ENCODE measurements at places on chromosomes 2 and 18. TPM values are rescaled to one million over a fixed set of nuclear protein-coding genes. Genes with fewer than 3 reads are reported as not detected.

C2orf76 gene
- total RNA-seq: 6.2 TPM

DNA sequence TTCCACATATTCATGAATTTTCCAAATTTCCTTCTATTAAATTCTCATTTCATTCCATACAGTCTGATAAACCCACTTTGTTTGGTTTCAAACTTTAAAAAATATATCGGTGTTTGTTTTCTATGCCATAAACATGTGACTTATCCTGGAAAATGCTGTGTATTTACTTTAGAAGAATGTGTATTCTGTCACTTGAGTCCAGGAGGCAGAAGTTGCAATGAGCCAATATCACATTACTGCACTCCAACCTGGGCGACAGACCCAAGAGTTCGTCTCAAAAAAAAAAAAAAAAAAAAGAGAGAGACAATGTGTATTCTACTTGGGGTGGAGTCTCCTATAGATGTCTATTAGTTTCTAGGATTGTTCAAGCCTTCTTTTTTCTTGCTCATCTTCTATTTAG lies 31.8 kb downstream of the MBD5 start:
- H3K36me3 ChIP-seq: peaks cover 7% of the 10 kb centered on the region
- DNase-seq: no peak
- no peak overlapping the region for H3K27ac ChIP-seq
- H3K4me1 ChIP-seq: peaks cover 20% of the 10 kb centered on the region

- no peak overlapping the region for H3K4me3 ChIP-seq
- no peaks in the 10 kb centered on the region for H3K36me3 ChIP-seq
- DNase-seq: no peak
- H3K4me1 ChIP-seq: no peaks in the 10 kb centered on the region
- no peak overlapping the region for H3K27ac ChIP-seq
These were observed 91.7 kb upstream of the MMADHC start for GRCh38 chr2:149679286-149679685.

CD8B gene
- 1.2 TPM for total RNA-seq

DNA sequence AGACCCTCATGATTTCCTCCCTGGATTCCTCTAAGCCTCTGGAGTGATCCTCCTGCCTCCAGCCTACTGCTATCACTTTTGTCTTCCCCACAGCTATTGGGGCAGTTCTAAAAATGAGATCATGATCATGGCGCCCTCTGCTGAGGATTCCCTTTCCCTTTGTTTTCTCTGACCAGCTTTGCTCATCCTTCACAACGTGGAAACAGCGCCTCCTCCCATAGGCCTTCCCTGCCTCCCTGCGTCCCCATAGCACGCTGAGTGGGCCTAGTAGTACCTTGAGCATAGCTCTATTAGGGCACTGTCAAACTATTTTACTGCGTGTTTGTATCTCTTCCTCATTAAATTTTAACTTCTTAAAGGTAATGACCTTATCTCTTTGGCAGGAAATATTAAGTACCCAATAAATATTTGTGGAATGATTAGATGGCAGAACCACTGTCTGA lies 207.0 kb upstream of the FANCL start:
- H3K4me1 ChIP-seq: no peaks in the 10 kb centered on the region
- H3K36me3 ChIP-seq: no peaks in the 10 kb centered on the region
- DNase-seq: peak; percentile 31
- H3K27me3 ChIP-seq: peaks cover 7% of the 10 kb centered on the region
- no peak overlapping the region for H3K4me3 ChIP-seq
- H3K27ac ChIP-seq: no peak overlapping the region

DNA sequence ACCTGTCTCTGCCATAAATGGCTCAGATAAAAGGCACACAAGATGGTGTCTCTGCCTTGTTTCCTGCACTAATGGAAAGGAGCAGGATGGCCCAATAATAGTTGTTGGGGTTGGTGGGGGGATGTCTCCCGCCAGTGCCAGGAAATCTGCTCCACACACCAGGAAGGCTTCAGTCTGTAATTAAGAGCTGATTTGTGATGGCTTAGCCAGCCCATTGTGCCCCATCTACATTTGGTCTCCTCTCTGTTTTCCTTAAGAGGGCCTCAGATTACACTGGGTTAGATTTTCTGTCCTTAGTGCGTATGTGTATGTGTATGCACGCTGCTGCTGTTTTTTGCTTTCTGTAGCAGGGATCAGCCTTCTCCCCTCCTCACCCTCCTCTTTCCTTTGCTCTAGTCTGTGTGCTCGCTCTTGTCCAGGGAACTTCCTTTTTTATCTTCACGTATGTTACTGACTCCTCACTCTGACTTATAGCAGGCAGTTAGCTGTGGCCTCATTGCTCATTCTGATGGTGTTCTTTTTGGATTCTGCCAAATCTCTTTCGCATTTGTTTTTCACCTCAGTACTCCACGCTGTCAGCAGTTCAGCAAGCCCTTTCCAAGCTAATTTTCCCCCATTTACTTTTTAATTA lies 33.4 kb upstream of the MGAT5 start:
- peaks cover 9% of the 10 kb centered on the region for H3K36me3 ChIP-seq
- peaks cover 54% of the 10 kb centered on the region for H3K4me1 ChIP-seq
- H3K27me3 ChIP-seq: no peaks in the 10 kb centered on the region
- no peak for DNase-seq
- H3K4me3 ChIP-seq: no peak overlapping the region

- H3K27ac ChIP-seq: no peak overlapping the region
- no peaks in the 10 kb centered on the region for H3K36me3 ChIP-seq
- peaks cover 2% of the 10 kb centered on the region for H3K4me1 ChIP-seq
- H3K4me3 ChIP-seq: no peak overlapping the region
These were observed 21.0 kb downstream of the BCL11A start for GRCh38 chr2:60532421-60532820.

DNA sequence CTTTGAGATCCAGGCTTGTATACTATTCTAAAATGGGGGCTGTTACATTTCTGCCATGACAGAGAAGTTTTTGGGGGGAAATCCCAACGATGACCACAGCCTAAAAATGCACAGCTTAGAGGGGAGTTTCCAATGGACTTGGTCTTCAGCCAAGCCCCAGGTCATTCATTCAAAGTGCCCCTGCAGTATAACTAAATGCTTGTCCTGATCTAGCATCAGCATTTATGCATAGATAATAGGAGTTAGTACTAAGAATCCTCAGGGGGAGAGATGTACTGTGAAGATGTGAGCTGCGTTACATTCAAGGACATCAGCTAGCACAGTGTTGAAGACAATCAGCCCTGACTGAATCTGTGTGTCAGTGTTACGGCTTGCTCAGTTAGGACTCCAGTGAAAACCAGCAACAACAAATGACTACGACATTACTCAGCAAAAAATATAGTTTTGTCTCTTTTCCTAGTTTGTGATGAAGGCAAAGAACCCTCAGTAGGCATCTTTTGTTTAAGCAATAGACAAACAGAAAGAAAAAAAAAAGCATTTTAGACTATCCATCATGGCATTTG lies 160.9 kb downstream of the ZEB2 start:
- H3K27me3 ChIP-seq: no peaks in the 10 kb centered on the region
- H3K27ac ChIP-seq: no peak overlapping the region
- no peak overlapping the region for H3K4me3 ChIP-seq
- peaks cover 5% of the 10 kb centered on the region for H3K4me1 ChIP-seq

- H3K27ac ChIP-seq: no peak overlapping the region
- no peaks in the 10 kb centered on the region for H3K27me3 ChIP-seq
- no peaks in the 10 kb centered on the region for H3K4me1 ChIP-seq
These were observed 501.5 kb downstream of the NR4A2 start for GRCh38 chr2:155830817-155831579.

SP5 gene
- total RNA-seq: not detected

- H3K36me3 ChIP-seq: no peaks in the 10 kb centered on the region
- H3K27ac ChIP-seq: no peak overlapping the region
These were observed 254.8 kb downstream of the SLC8A1 start for GRCh38 chr2:40197121-40197520.

DNA sequence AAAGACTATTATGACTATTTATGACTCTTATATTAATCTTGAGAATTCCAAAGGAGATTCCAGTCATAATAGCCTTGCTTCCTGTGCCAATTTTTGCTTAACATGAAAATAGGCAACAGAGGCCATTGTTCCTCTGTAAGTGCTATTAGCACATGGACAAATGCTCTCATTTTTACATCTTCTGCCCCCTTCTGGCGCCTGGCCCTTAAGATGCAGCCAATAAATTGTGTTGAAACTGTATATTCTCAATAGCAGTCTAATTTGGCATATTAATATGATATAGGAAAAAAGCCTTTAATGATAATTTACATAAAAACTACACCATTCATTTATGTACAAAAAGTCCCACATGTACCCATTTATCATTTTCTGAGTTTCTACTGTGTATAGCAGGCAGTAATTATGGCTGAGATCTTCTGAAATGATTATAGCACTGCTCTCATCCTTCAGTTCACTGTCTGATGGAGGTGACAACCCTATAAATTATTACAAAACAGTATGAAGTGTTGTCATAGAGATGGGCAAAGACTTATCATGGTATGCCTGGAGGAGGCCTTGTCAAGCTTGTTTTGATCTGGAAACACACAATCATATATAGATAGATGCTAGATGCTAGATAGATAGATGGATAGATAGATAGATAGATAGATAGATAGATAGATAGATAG lies 613.3 kb downstream of the TSN start:
- H3K27me3 ChIP-seq: no peaks in the 10 kb centered on the region

- no peak for DNase-seq
- H3K27me3 ChIP-seq: peaks cover 59% of the 10 kb centered on the region
- H3K36me3 ChIP-seq: no peaks in the 10 kb centered on the region
- H3K27ac ChIP-seq: no peak overlapping the region
- no peak overlapping the region for H3K4me3 ChIP-seq
- H3K4me1 ChIP-seq: no peaks in the 10 kb centered on the region
These were observed 26.6 kb downstream of the PLB1 start for GRCh38 chr2:28522481-28522880.

DNA sequence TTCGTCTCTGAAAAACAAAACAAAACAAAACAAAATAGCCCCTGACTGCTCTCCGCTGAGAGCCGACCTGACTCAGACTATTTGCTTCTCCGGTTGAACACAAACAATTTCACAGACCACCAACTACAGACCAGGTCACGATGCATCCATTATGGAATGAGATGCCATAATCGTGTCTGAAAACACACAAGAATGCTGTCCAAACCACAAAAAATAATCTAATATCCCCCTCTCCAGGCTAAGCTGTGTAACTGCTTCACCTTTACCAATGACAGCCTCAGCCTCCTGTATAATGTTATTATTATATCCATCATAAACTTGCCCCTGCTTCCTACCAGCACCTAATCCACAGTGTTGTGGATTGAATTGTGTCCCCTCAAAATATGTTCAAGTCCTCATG lies 114.7 kb downstream of the DNAH6 start:
- peak; percentile 11 for DNase-seq
- peaks cover 2% of the 10 kb centered on the region for H3K27me3 ChIP-seq
- H3K27ac ChIP-seq: no peak overlapping the region
- no peak overlapping the region for H3K4me3 ChIP-seq

GRCh38 chr2:7430869-7431641 lies 513.8 kb downstream of the RNF144A start:
- peak overlapping the region; percentile 91 for H3K27ac ChIP-seq
- DNase-seq: peak; percentile 46
- peaks cover 3% of the 10 kb centered on the region for H3K27me3 ChIP-seq
- peak overlapping the region; percentile 62 for H3K4me3 ChIP-seq

HAUS1 gene
- 58.5 TPM for total RNA-seq

GRCh38 chr2:174233771-174234275 lies 14.5 kb downstream of the OLA1 start:
- H3K4me1 ChIP-seq: peaks cover 16% of the 10 kb centered on the region
- no peaks in the 10 kb centered on the region for H3K27me3 ChIP-seq
- DNase-seq: no peak
- no peak overlapping the region for H3K4me3 ChIP-seq

DES gene
- not detected for total RNA-seq

GRCh38 chr2:6073191-6074088 lies 381.3 kb downstream of the SOX11 start:
- H3K27ac ChIP-seq: no peak overlapping the region
- no peaks in the 10 kb centered on the region for H3K27me3 ChIP-seq

- no peak overlapping the region for H3K4me3 ChIP-seq
- peaks cover 11% of the 10 kb centered on the region for H3K27me3 ChIP-seq
- H3K36me3 ChIP-seq: no peaks in the 10 kb centered on the region
- H3K27ac ChIP-seq: no peak overlapping the region
These were observed 88.0 kb downstream of the HNRNPLL start for GRCh38 chr2:38514603-38515154.

- no peaks in the 10 kb centered on the region for H3K36me3 ChIP-seq
- no peaks in the 10 kb centered on the region for H3K4me1 ChIP-seq
- DNase-seq: no peak
- H3K27ac ChIP-seq: no peak overlapping the region
- no peak overlapping the region for H3K4me3 ChIP-seq
- no peaks in the 10 kb centered on the region for H3K27me3 ChIP-seq
These were observed 599.9 kb upstream of the NXPH2 start for GRCh38 chr2:139380051-139380450.

GRCh38 chr2:226701052-226701451 lies 98.6 kb downstream of the IRS1 start:
- H3K27me3 ChIP-seq: peaks cover 14% of the 10 kb centered on the region
- H3K4me1 ChIP-seq: peaks cover 4% of the 10 kb centered on the region
- no peaks in the 10 kb centered on the region for H3K36me3 ChIP-seq
- no peak overlapping the region for H3K27ac ChIP-seq
- no peak for DNase-seq

DNA sequence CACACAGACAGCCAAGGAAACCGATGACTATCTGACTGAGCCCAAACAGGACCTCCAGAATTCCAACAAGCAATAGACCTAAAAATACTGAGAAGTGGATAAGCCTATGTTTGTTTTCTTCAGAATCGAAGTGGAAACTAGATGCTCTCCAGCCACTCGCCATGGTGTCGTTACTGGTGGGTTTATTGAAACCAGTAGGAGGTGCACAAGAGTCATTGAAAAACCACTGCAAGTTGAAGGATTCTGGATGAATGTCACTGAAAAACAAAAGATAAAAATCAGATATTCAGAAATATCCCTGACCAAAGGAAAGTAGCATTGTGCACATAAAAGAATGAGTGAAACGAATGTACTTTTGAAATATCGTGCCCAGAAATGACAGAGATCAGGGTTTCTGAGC lies 15.3 kb downstream of the TM4SF20 start:
- no peaks in the 10 kb centered on the region for H3K4me1 ChIP-seq
- H3K36me3 ChIP-seq: peaks cover 14% of the 10 kb centered on the region
- H3K4me3 ChIP-seq: no peak overlapping the region
- H3K27ac ChIP-seq: no peak overlapping the region
- DNase-seq: no peak

DNA sequence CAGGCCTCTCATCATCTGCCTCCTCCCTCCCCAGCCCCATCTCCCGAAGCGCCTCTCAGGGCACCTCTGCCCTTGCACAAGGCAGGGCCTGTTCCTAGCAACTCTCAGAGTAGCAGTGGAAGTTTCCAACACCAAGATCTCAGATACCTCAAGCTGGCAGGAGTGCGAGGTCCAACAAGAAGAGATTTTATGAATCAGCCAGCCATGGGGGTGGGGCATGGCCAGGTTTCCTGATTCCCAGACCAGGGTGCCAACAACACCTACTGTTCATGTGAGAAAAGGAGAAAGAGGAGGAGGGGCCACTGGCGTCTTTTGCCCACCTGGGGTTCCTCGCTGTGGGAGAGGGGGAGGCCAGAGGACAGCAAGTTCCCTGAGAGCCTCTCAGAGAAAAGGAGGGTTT lies 6.6 kb upstream of the STEAP3 start:
- no peak for DNase-seq
- H3K27ac ChIP-seq: no peak overlapping the region
- H3K36me3 ChIP-seq: no peaks in the 10 kb centered on the region
- H3K4me3 ChIP-seq: no peak overlapping the region
- no peaks in the 10 kb centered on the region for H3K4me1 ChIP-seq

IL1RL1 gene
- not detected for total RNA-seq

CEBPZ gene
- total RNA-seq: 53.5 TPM

GRCh38 chr2:176826356-176826755 lies 386.2 kb upstream of the HNRNPA3 start:
- H3K4me1 ChIP-seq: peaks cover 53% of the 10 kb centered on the region
- peak; percentile 43 for DNase-seq
- H3K4me3 ChIP-seq: no peak overlapping the region
- H3K36me3 ChIP-seq: peaks cover 6% of the 10 kb centered on the region
- peak overlapping the region; percentile 83 for H3K27ac ChIP-seq

All from activated CD4-positive, alpha-beta T cell treated with anti-CD3 and anti-CD28 coated beads, Interleukin-2, amount 10 ng/mL, durations not matched to agents 7 days and 5 days (primary cell).